ENCODE measurements at places on chromosomes 5 and 9.
A peak's percentile ranks its signal among the peaks of the same experiment; 100 is the strongest.

GRCh38 chr5:36606428-36607113 is at the start of gene SLC1A3:
TSS of gene SLC1A3 (plus strand) at chr5:36606606. CDS start at chr5:36608424, 1,818 bp downstream.
- DNase-seq: peak; percentile 70

- no peak for DNase-seq
Observed at GRCh38 chr9:115686069-115686468, 467.5 kb upstream of the PAPPA start.

GRCh38 chr9:37229882-37230482 is 109.6 kb downstream of the ZCCHC7 start:
- no peak for DNase-seq

GRCh38 chr9:2227144-2227867 is 212.2 kb downstream of the SMARCA2 start:
- no peak for DNase-seq

DNA sequence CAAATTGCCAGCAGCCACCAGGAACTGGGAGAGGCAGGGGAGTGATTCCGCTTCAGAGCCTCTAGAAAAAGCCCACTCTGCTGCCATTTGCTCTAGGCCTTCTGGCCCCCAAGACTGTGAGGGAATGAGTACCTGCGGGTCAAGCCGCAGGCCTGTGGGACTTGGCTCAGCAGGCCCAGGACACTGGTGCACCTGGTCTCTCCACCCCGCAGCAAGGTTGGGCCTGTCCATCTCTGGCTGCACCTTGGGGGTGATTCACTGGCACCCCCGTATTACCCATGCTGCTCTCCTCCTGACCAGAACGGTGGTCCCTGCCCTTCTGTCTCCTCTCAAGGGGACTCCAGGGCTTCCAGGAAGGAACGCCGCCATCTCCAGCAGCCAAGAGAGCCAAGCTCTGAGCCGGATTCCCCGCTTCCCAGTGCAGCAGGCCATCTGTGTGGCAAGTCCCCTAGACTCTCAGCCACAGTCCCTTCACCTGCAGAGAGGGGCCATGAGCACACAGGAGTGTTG is 78.4 kb upstream of the OLFM1 start:
- DNase-seq: no peak

- DNase-seq: no peak
Observed at GRCh38 chr5:153523831-153524230, 33.4 kb downstream of the GRIA1 start.

- no peak for DNase-seq
Observed at GRCh38 chr9:18922161-18922885, 110.7 kb downstream of the SAXO1 start.

GRCh38 chr9:111524731-111525055 is 286 bp upstream of the ZNF483 start:
- no peak for DNase-seq

GRCh38 chr5:2147504-2148311 is 265.0 kb upstream of the IRX4 start:
- no peak for DNase-seq

DNA sequence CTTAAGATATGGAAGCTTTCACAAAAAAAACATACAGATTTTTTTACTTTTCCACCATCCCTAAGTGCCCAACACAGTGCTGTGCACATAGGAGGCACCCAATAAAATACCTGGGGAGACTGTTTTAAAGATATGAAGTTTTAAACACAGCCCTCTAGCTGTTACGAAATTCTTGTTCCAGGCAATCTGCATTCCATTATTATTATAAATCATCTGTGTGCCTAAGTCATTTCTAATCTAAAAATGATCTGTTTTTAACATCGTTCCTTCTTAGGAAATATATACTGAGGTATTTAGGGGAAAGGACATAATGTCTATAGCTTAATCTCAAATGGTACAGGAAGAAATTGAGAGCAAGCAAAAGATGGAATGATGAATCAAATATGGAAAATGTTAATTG is 32.7 kb upstream of the ISCA1 start:
- no peak for DNase-seq

- no peak for DNase-seq
Observed at GRCh38 chr9:79801459-79801858, 229.7 kb downstream of the TLE4 start.

GRCh38 chr5:154047324-154047723 is 8.6 kb downstream of the MFAP3 start:
- DNase-seq: no peak

DNA sequence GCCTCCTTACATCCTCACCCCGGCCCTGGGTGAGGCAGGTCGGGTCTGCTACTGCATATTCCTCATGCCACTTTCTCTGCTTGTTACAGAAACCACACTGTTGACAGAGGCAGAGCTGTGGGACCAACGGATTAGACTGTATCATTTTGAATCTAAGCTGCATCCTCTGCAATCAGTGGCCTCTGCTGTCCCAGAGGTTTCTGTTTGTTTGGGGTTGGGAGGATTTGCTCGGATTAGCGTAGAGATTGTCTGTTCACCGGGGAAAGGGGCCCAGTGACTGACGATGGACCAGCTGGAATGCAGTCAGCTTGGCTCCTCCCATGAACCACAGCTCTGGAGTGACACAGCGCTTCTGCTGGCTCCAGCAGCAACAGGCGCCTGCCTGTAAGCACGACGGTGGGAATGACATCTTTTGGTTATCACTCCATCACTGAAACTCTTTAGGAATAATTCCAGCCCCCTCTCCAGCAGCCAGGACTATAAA is 37.3 kb upstream of the ADRA1B start:
- DNase-seq: no peak

DNA sequence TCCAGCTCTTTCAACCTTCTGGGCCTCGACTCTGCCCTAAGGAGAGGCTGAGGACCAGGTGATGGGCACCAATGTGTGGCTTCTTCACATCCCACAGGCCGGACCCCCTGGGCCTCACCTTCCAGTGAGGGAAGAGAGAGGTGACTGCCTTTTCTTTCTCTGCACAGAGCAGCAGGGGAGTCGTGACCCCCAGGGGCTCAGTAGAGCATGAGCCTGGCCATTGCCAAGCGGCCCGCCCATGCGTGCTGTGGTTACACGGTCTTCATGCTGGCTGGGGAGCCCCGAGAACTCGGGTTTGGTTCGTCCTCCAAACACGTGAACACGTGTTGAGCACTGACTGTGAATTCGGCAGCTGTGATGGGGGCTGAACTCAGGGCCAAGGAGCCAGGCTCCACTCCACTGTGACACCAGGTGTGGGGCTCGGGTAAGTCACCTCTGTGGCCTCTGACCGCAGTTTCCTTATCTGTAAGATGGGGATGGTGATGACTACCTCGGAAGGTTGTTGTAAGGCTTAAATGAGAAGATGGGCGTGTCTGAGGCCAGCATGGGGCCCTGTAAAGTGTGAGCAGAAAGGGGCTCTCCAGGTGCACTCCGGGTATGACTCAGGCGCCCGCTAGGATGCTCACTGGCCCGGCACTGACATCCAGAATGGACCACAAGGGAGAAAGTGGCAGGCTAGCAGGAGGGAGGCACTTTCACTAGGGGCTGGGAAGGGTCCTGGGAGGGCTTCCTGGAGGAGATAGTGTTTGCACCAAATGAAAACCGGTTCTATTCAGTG is 13.4 kb upstream of the GRHPR start:
- peak; percentile 76 for DNase-seq

- no peak for DNase-seq
Observed at GRCh38 chr9:123642291-123643278, 286.6 kb downstream of the CRB2 start.

GRCh38 chr9:104769655-104770054 is 5.7 kb downstream of the NIPSNAP3B start:
- no peak for DNase-seq

DNA sequence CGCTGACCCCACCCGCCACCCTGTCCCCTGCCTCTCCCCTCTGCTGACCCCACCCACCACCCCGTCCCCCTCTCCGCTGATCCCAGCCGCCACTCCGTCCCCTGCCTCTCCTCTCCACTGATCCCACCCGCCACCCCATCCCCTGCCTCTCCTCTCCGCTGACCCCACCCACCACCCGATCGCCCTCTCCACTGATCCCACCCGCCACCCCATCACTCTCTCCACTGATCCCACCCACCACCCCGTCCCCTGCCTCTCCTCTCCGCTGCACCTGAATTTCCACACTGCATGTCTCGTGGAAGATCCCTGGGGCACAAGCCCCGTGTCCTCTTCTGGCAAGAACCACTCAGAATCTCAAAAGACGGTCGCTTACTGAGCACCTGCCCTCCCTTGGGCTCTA is 53.4 kb upstream of the OLFM1 start:
- no peak for DNase-seq

- no peak for DNase-seq
Observed at GRCh38 chr5:83708170-83708569, 12.5 kb downstream of the HAPLN1 start.

DNA sequence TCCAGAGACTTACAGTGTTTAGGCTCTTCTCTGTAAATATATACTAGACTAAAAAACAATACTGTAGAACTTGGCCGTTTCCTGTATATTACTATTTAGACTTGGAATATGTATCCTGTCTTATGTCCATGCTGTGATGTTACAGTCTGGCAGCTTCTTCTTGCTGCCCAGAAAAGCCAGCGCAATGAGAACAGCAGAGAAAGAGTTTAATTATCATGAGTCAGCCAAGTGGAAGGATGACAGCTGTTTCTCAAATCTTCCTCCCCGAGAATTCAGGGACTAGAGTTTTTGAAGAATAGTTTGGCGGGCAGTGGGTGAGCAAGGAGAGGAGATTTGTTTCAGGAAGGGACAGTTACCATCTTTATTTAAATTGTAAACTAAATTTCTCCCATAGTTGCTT is 37.5 kb downstream of the NAA35 start:
- no peak for DNase-seq

DNA sequence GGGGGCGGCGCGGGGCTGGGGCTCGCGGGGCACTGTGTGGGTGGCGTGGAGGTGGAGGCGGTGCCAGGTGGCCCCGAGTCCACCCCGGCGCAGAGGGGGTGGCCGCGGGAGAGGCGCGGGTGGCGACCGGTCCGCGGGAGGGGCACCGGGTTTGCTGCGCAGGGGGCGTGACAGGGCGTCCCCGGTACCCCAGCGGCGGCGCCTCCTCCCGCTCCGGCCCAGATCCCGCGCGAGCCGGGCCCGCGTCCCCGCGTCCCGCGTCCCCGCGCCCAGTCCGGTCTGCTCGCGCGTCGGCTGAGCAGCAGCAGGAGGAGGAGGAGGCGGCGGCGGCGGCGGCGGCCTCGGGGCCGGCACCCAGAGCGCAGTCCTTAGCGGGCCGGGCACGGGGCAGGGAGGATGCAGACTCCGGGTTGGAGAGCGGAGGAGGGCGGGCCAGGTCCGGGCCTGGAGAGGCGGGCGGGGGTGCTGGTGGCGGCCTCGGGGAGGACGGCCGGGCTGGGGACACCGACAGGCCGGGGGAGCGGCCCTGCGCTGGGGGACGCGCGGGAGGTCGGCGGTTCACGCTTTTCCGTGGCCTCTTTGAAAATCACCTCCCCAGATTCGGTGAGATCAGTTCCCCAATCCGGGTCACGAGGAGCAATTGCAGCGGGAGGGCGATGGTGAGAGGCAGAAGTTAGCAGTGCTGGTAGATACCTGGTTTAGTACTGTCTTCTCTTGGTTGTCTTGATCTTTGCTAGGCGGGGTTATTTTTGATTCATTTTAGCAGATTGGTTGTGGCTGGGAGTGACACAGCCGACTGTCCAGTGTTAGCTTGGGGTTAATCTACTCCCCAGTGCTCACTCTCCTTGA is 1.7 kb downstream of the TRIO start:
- peak; percentile 46 for DNase-seq

GRCh38 chr5:135490245-135491037 is 38.3 kb upstream of the TIFAB start:
- no peak for DNase-seq

GRCh38 chr5:113520429-113520828 is 6.9 kb downstream of the YTHDC2 start:
- peak; percentile 35 for DNase-seq

GRCh38 chr9:123238365-123238764 is 30.0 kb downstream of the STRBP start:
- no peak for DNase-seq

- no peak for DNase-seq
Observed at GRCh38 chr9:121876255-121876654, 216.9 kb downstream of the TTLL11 start.

GRCh38 chr9:122221183-122221811 is 7.5 kb downstream of the LHX6 start:
- DNase-seq: no peak

DNA sequence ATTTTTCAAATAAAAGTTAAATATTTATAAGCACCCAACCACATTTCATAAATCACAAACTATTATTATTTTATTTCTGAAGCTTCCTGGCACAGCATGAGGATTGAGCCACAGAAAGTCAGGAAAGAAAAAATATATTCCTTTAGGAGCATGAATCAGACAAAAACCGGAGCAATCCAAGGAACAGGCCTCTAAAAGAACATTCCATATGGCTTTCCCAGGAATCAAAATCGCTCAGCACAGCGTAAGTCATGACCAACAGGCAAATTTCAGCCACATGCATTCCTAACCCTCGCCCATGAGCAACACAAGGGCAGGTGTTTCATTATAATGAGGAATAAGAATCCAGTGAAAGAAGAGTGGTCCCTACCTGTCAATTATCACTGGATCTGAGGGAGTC is 26.7 kb downstream of the EBF1 start:
- DNase-seq: no peak

DNA sequence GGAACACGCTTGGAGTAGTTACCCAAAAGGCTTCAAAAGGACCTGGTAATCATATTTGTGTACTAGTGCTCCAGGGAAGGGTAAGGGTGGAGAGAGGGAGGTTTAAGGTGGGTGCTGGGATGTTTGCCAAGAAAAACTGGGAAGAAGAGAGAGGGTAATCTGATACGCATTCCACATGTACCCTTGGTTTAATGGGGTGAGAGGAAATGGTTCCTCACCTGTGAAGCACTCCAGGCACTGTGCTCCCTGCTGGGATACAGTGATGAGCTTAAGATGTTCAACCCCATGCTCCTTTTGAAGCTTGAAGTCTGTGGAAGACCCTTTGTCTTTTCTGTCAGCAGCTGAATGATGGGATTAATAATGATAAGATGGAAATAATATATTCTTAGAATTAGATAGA is 98.4 kb downstream of the COX7C start:
- no peak for DNase-seq

DNA sequence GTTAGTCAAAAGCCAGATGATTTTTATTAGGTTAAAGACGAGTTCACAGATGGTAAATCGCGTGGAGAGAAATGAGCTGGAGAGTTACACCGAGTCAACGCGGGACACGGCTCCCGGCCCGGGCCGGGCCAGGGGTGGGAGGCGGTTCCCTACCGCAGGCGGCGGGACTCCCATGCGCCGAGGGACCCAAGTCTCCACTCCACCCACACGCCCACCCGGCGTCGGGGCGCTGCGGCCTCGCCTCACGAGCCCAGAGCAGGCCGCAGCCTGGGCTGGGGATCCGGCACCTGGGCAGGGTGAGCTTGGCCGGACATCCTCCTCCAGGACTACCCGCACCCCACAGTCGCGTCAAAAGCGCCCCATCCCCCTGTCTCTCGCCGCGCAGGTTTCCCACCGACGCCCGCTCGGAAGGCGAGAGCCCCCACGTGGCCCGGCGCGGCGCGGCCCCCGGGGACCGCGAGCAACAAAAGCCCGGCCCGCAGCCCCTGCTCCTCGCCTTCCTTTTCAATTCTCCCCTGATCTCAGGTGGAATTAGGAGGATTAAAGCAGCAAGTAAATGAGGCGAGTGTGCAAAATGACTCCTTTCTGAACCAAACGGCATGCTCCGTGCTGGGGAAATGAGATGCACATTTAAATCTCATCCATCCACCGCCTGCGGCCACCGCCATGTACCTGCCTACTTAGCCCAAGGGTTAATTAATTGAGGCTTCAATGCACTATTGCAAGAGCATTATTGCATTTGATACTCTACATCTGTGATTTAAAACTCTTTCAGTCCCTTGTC is 196.5 kb upstream of the TBCA start:
- peak; percentile 48 for DNase-seq

- DNase-seq: no peak
Observed at GRCh38 chr9:35042081-35042604, 30.3 kb downstream of the VCP start.
